ENCODE measurements at places on chromosomes 2 and 18.

- DNase-seq, result no peak
These were observed 4.3 kb downstream of the RAX start for GRCh38 chr18:59268721-59269562.

- no peak for DNase-seq
These were observed 150.6 kb upstream of the DOCK10 start for GRCh38 chr2:225192869-225193268.

- DNase-seq, result no peak
These were observed 92.0 kb downstream of the POU3F3 start for GRCh38 chr2:104945866-104946265.

DNA sequence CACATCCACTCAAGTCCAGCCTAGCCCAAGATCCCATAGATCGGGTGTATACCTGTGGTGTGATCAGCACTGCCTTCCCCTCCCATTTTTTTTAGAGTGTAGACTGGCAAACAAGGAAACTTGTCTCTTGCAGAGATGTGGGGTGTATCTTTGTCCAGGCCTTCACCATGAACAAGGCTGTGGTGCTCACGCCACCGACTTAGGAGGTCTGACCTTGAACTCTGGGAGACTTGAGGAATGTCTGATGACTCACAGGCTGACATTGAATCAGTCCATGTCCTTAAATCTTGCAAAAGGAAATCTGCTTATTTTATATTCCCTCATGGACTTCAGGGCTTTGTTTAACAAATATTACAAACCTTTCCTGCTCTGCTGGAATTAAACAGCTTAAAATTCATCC is 4.5 kb upstream of the CTIF start:
- DNase-seq, result no peak

DNA sequence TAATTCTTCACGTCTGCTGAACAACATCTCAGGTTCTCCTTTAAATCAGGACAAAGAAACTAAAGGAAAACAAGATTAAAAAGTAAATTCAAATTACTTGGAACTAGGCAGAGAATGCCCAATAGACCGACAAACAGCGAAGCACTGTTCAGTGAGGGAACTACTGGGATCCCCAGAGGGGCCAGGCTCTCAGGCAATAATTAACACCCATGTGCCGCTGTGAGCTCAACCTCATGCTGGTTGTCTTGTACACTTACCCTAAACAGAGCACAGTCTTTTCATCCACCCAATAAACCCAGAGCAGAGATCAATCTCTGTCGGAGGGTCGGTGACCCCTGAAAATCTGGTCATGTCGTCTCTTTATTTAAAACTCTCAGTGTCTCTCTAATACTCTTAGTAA is 229.9 kb upstream of the CRIM1 start:
- DNase-seq, result no peak

- DNase-seq, result no peak
These were observed 450.6 kb downstream of the TSN start for GRCh38 chr2:122206101-122206500.

GRCh38 chr2:221635949-221636348 is 63.8 kb upstream of the EPHA4 start:
- no peak for DNase-seq

- DNase-seq, result no peak
These were observed 49.3 kb downstream of the CACNB4 start for GRCh38 chr2:152049541-152049940.

GRCh38 chr2:182933629-182934028 is 67.2 kb upstream of the FRZB start:
- DNase-seq, result no peak

DNA sequence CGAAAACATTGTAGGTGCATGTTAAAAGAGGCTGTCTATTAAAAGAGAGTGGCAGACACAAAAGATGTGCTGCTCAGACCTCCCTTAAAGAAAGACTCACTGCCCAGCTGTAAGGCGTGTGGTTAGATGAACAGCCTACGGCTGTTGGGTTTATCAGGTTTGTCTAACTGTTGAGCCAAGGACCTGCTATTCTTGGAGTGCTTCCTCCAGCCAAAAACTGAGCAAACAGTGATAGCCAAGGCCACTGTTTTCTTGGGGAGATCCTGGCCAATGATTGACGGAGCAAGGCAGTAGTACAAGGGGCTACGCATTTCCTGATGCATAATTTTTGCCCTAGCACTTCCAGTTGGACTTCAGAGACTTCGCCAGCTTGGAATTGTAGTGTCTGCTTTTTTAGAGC is 1.4 kb upstream of the RAB3GAP1 start:
- no peak for DNase-seq

- DNase-seq, result no peak
These were observed 22.1 kb upstream of the CATIP start for GRCh38 chr2:218334531-218334930.

DNA sequence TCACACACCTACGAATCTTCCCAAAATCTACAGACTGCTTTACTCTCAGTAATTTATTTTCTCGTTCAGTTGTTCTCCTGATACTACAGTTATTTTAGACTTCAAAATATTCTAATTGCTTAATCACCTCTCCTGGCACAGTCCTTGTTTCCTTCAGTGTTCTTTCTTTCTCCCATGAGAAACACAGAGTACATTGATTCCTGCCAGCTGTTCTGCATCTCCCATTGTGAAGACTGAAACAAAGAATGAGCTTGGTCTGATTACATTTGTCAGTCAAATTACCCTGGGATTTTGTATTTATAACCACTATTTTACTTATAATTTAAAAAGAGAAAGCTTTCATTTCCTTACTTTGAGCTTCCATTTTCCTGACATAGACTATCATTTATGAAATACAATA is 63.9 kb upstream of the TANK start:
- DNase-seq, result no peak

DNA sequence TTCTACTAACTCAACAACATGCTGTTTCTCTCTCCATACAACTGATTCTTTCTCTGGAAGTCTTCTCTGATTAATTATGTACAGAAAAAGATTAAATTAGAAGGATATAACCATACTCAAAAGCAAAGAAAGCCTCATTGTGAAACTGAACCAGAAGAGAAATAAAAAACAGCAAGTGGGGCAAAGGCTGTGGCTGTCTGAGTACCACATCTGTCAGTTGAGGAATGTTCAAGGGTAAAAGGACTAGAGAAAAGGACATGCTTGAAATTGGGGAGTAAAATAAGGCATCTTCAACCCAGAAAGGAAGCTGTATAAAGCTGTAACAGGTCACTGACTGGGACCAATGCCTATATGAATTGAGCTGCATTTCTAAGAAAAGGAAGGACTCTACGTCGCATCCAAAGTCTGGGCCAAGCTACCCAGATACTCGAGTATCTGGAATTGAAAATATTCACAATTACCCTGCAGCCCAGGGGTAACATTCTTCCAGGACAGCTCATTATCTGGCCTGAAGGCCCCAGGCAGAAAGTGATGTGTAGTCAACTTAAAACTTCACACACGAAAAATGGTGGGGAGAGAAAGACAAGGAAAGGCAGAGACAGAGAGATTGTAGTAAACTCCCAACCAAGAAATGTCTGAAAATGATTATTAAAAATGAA is 356.0 kb upstream of the GALNT5 start:
- DNase-seq, result no peak

GRCh38 chr2:171972329-171972982 is 27.3 kb upstream of the METAP1D start:
- no peak for DNase-seq

GRCh38 chr2:70887550-70888246 is 48.0 kb upstream of the ATP6V1B1 start:
- no peak for DNase-seq

GRCh38 chr18:57982372-57983021 is 61.5 kb upstream of the NEDD4L start:
- no peak for DNase-seq

GRCh38 chr18:37674570-37674969 is 109.0 kb upstream of the CELF4 start:
- no peak for DNase-seq

DNA sequence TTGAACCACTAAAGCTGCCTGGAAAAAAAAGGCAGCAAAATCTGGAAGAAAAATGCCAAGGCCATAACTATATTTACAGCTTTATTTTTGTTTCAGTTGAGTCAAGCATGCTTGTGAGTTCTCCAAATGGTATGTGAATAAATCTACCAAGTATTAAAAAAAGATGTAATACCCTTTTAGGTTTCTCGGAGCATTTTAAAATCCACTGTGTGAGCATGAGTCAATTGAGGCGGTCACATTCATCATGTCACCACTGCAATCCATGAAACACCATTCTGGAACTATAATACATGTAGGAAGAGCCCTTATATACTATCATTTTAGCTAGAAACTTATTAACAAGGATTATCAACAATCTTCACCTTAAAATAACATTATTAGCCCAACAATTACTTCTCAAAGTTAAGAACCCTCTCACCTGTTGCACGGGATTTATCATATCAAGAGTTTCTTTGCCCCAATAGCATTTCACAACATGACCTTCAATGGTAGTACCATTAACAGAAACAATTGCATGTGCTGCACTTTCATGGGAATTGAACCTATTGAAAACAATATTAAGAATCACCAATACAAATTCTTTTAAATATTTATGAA is 24.2 kb upstream of the C2orf42 start:
- DNase-seq, result no peak

DNA sequence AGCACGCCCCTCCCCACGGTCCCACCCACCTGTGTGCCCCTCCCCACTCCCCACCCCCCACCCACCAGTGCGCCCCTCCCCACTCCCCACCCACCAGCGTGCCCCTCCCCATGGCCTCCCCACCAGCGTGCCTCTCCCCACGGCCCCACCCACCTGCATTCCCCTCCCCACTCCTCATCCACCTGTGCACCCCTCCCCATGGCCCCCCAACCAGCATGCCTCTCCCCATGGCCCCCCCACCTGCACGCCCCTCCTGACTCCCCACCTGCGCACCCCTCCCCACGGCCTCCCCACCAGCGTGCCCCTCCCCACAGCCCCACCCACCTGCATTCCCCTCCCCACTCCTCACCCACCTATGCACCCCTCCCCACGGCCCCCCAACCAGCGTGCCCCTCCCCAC is 190.2 kb downstream of the EIPR1 start:
- no peak for DNase-seq

DNA sequence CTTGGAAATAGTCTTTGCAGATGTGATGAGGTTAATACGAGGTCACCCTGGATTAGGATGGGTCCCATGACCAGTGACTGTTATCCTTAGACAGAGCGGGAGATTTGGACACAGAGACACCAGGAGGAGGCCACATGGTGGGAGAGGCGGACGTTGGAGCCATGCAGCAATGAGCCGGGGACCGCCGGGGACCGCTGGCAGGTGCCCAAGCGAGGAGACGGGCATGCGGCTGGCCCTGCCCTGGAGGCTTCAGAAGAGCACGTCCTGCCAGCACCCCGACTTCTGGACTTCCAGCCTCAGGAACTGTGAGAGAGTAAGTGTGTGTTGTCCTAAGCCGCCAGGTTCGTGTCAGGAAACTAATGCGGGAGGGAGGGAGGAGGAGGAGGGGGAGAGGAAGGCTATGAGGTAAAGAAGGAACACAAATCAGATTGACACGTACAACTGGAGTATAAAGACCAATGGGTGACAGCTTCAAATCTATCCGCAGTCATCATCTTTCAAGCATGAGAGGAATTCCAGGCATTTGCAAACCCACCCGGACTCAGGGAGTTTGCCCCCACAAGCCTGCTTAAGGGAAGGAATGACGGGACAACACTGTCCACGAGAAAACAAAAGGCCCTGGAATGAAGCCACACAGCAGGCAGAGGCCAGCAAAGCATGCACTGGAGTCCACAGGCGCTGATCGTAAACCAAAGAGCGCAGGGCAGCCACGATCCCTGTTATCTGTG is 11.6 kb upstream of the BOK start:
- no peak for DNase-seq

DNA sequence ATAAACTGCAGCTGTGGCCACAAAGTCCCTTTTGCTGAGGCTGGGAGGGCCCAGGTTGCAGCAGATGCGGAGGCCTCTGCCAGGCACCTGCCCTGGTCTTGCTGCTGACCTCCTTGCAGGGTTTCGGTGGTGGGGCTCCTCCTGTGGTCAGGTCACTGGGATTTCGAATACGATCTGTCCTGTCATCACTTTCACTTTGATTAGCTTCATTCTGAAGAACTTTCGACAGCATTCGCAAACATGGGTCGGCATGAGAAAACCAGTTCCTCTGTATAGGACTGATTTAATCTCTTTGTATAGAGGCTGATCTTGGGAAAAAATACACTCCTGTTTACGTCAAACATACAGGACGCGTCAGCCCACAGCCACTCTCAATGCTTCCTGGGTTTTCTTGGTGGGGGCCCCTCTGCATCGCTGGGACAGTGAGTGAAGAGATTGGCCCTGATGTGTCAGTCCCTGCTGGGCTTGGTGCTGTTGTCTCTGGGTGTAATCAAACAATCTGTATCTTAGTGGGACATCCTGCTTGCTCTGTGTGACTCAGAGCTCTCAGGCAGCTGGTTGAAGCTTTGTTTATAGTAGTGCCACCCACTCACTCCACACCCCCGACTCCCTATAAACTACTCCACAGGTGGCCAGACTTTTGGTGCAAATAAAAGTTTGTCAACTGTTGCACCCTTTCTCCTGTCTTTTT is 209.4 kb upstream of the CXCR4 start:
- DNase-seq, result no peak

DNA sequence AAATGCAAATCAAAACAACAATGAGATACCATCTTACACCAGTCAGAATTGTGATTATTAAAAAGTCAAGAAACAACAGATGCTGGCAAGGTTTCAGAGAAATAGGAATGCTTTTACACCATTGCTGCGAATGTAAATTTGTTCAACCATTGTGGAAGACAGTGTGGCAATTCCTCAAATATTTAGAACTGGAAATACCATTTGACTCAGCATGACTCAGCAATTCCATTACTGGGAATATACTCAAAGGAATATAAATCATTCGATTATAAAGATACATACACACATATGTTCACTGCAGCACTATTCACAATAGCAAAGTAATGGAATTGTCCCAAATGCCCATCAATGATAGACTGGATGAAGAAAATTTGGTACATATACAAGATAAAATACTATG is 516.7 kb downstream of the ERBB4 start:
- no peak for DNase-seq

DNA sequence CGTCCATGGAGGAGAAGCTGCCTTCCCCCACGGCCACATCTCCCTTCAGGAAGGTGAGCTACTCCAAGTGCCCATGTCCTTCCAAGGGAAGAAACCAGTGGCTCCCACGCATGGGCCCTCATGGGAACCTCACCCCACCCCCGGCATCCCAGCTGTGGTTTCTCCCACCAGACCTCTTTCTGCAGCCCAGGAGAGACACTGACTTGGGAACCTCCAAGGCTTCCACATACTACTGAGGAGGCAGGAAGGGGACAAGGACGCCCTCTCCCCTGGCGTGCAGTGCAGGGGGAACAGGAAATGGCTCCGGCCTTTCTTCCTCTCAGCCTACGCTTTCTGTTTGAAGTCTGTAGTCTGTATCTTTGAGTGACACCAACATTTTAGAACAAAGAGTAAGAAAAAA is 104.5 kb upstream of the EPC2 start:
- DNase-seq, result no peak

DNA sequence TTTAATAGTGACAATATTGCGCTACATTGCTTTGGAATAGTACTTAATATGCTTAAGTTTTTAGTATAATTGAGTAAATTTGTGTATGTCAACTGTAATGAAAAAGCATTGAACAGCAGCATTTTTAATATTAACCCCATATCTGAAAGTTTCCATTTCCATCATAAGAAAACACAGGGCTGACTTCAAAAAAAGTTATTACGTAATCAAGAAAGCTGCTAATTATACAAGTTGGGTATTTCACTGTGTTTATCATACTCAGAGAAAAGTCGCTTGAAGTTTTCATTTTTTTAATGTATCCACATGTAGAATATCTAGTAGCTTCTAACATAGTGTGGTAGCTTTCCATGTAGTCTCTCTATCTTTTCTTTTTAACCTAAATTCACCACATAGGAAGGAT is 146.5 kb downstream of the PKP4 start:
- DNase-seq, result no peak
